DND-41 (cell line): ENCODE measurements at places on chromosomes 5 and 9.

GRCh38 chr5:173310861-173311785 lies 17.1 kb downstream of the STC2 start:
- no peak for DNase-seq

GRCh38 chr5:56671571-56671970 lies 143.8 kb upstream of the MAP3K1 start:
- no peak for DNase-seq

DNA sequence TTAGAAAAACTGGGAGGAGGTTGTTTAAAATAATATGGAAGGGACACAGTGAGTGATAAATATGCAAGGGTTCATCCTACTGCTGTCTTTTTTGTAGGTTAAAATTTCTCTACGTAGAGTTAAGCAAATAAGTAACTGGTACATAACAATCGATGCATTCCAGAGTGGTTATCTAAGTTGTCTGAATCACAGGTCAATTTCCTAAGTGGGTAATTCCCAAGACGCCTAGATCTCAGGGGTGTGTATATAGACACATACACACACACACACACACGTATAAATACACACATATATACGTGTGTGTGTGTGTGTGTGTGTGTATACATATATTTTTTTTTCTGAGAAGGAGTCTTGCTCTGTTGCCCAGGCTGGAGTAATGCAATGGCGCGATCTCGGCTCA lies 22.3 kb downstream of the CAAP1 start:
- no peak for DNase-seq

GRCh38 chr9:131395157-131396098 lies 1.5 kb downstream of the PRRC2B start:
- DNase-seq: peak; percentile 63

DNA sequence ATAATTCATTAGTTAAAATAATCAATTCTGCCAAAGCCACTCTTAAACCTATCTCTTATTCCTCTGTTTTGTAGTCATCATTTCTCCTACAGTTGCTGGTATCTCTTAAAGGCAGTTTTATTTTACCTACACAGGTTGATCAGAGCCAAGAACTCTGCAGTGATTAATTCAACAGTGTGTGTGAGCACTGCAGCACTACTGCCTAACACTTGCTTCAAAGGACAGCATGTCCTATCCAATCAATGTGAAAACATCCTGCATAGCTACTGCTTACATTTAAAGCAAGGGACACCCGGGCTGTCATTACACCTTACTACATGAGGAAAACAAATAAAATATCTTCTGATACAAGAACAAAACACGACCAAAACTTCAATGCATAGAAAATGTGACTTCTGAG lies 45.1 kb upstream of the HK3 start:
- no peak for DNase-seq

- no peak for DNase-seq
Observed at GRCh38 chr5:29462241-29462640, 1731.2 kb upstream of the CDH6 start.

DNA sequence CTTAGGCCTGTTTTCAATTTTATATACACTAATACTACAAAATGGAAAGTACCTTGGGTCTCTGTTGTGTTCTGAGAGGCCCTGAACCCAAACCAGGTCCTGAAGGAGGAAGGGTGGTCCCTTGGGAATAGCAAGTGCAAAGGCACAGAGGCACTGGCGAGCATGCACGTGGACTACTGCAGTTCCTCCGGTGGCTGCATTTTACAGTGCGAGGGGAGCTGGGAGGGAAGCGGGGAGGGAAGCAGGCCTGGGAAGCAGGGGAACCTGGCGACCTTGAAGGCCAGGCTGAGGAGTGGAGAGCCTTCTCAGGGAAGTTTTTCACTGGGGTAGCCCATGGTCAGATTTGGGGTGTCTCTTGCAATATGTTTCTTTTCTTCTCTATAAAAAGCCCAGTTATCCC lies 33.9 kb downstream of the MORN5 start:
- DNase-seq: no peak
